Activated CD8-positive, alpha-beta T cell treated with anti-CD3 and anti-CD28 coated beads, Interleukin-2, amount 10 ng/mL, durations not matched to agents 7 days and 5 days (primary cell): ENCODE measurements at places on chromosomes 1 and 21. TPM values are rescaled to one million over a fixed set of nuclear protein-coding genes. Genes with fewer than 3 reads are reported as not detected.

DNA sequence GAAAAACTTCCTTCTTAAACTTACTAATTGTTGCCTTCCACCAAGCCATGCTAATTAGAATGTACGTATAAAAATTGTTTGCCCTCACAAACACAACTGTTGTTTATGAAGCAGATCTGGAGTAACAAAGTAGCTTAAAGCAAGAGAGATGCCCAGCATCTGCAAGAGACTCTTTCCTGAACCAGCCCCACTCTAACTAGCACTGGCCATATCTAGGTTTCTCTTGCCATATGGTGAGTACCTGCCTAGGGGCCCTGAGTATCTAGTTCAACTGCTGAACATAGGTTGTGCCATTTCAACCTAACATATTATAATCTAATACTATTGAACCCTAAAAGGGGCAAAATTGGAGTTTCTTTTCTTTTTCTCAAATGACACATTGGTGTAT, 883.4 kb upstream of the B3GALT2 start:
- DNase-seq: no peak

Gene TBX19
- 2.1 TPM for total RNA-seq

Gene SLC30A2
- total RNA-seq: not detected

GRCh38 chr1:12566484-12567287, 51.3 kb downstream of the DHRS3 start:
- DNase-seq: no peak

DNA sequence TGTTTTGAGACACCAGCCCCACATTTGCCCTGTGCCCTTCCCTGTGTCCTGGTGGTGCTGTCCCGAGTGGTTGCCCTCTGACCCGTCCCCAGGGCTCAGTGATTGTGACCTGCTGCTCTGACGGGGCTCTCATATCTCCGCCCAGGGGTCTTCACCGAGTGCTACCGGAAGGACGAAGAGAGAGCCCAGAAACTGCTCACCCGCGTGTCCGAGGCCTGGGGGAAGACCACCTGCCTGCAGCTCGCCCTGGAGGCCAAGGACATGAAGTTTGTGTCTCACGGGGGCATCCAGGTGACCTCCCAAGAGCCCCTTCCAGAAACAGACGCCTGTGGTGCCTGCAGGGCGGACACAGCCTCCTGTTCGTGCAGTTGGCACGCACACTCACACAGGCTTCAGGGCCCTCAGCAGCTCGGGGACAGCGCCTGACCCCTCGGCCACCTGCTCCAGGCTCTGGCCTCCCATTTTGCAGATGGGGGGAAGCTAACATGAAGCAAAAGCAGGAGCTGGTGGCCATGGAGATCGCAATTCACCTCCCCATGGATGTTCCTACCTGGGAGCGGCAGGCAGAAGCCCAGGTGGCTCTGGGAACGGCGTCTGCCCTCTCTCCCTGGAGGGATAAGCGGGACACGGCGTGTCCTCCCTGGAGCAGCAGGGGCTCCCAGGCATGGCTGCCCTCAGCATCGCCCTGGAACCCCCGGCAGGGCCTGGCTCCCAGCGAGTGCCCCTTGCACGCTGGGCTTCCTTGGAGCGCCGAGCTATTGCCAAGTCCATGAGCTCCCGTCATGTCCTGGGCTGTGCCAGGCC, 45.9 kb downstream of the TRPM2 start:
- no peak for DNase-seq

Gene BARHL2
- not detected for total RNA-seq

DNA sequence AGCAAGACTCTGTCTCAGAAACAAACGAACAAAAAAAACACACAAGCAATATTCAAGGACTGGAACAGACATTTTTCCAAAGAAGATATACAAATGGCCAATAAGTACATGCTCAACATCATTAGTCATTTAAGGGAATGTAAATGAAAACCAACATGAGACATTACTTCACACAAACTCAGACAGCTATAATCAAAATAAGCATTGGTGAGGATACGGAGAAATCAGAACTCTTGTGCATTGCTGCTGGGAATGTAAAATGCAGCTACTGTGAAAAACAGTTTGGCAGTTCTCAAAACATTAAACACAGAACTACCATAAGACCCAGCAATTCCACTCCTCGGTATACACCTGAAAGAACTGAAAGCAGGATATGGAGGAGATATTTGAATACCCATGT, 15.4 kb downstream of the NOL9 start:
- no peak for DNase-seq
